H9 (cell line): ENCODE measurements at places on chromosomes 5 and 9.

GRCh38 chr9:8917956-8918739 is 1118.6 kb upstream of the DMAC1 start:
- no peaks in the 10 kb centered on the region for H3K4me1 ChIP-seq
- H3K27ac ChIP-seq, result no peak overlapping the region
- no peak overlapping the region for H3K4me3 ChIP-seq

- no peaks in the 10 kb centered on the region for H3K27me3 ChIP-seq
- H3K36me3 ChIP-seq, result no peaks in the 10 kb centered on the region
- no peak for DNase-seq
- no peak overlapping the region for H3K27ac ChIP-seq
- peaks cover 14% of the 10 kb centered on the region; the same call in 1 of the 2 replicates for H3K4me1 ChIP-seq
These were observed 153.8 kb downstream of the GOLPH3 start for GRCh38 chr5:32020271-32020670.

DNA sequence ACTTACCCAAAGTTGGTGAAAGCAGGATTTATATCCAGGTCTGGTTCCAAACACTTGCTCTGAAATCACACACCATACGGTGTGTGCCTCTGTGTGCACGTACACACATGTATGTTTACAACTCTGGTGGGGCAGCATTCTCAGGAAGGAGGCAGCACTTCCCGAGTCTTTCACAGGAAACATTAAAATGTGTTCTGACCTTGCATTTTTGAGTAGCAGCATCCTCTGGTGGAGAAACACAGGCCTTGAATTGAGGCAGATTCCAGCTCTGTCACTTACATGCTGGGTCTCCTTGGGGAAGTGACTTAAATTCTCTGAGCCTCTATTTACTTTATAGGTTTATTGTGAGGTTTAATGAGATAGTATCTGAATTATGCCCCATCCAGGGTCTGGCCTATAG is 126.4 kb downstream of the RGS3 start:
- DNase-seq, result no peak
- H3K36me3 ChIP-seq, result no peaks in the 10 kb centered on the region
- no peak overlapping the region for H3K27ac ChIP-seq
- no peak overlapping the region for H3K4me3 ChIP-seq
- H3K4me1 ChIP-seq, result peaks cover 2% of the 10 kb centered on the region

GRCh38 chr5:68457285-68457684 is 241.7 kb downstream of the PIK3R1 start:
- H3K4me3 ChIP-seq, result no peak overlapping the region
- DNase-seq, result no peak
- no peak overlapping the region for H3K27ac ChIP-seq
- no peaks in the 10 kb centered on the region for H3K4me1 ChIP-seq
- H3K36me3 ChIP-seq, result peaks cover 15% of the 10 kb centered on the region

- no peaks in the 10 kb centered on the region for H3K27me3 ChIP-seq
- peaks cover 26% of the 10 kb centered on the region for H3K36me3 ChIP-seq
- no peaks in the 10 kb centered on the region for H3K4me1 ChIP-seq
- no peak for DNase-seq
These were observed 20.2 kb downstream of the FAXDC2 start for GRCh38 chr5:154830219-154830595.

DNA sequence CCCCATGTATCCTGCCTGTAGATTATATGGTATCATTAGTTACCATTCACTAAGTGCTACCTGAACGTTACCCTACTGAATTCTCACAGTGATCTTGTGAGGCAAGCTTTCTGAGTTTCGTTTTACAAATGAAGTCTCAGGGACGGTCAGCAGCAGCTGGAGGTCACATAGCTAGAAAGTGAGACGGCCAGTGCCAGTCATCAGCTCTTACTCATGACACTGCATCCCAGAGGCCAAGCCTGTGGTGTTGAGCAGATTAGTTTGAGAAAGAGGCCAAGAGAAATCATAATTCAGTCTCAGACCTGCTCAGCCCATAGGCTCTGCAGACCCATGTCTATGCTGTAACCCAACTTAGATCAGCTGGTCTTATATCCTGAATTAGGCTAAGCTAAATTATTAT is 95.7 kb upstream of the EGFLAM start:
- no peak overlapping the region for H3K27ac ChIP-seq
- H3K4me3 ChIP-seq, result no peak overlapping the region
- H3K36me3 ChIP-seq, result no peaks in the 10 kb centered on the region
- DNase-seq, result no peak

DNA sequence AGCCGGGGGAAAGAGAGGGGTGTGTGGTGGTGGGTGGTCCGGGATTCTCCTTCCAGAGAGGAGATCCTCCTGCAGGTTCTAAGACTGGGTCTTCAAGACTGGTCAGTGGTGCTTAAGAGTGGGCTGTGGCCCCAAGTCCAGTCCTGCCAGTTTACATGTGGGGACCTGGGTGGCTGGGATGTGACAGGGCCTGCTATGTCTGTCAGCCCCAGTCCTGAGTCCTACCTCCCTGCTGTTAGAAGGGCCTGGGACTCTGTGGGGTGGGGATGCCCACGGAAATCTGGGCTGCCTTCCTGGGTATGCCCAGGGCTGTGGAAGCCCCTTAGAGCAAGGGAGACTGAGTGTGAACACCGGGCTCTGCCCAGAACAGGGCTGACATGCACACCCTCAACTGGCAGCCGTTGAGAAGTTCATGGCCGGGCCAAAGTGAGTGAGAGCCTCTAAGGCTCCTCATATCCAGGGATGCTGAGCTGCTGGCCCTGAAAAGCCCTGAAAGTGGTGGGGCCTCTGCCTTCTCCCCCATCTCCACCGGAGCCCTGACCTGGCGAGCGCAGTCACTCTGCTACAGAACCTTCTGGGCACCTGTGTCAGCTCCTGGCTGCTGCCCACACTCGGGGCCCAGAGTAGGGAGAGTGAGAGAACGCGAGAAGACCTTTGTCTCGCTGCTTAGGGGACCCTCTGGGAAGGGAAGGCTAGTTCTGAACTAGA is 1.7 kb downstream of the PHF2 start:
- peaks cover 10% of the 10 kb centered on the region; the same call in 1 of the 2 replicates for H3K4me1 ChIP-seq
- no peak for DNase-seq
- no peak overlapping the region for H3K27ac ChIP-seq
- H3K36me3 ChIP-seq, result no peaks in the 10 kb centered on the region
